ENCODE measurements at places on chromosomes 1 and 21. TPM values are rescaled to one million over a fixed set of nuclear protein-coding genes. Genes with fewer than 3 reads are reported as not detected.

DNA sequence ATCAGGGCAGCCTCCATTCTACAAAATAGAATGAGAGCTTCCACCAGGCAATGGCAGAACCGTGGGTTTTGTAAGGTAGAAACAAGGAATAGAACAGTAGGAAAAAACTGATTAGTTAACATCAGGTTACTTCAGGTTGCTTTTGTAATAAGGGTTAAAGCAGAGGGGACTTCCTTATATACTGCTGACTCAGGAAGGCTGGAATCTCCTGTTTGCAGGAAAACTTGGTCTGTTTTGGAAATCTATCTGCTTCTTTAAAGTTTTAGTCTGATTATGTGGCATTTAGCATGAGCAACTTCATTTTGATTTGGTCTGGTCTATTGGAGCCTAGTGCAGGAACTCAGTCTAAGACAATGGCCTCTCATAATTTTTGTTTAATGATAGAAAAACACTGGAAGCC is 32.7 kb upstream of the RAB4A start:
- no peak overlapping the region for H3K27ac ChIP-seq
- no peak overlapping the region for H3K4me3 ChIP-seq

DNA sequence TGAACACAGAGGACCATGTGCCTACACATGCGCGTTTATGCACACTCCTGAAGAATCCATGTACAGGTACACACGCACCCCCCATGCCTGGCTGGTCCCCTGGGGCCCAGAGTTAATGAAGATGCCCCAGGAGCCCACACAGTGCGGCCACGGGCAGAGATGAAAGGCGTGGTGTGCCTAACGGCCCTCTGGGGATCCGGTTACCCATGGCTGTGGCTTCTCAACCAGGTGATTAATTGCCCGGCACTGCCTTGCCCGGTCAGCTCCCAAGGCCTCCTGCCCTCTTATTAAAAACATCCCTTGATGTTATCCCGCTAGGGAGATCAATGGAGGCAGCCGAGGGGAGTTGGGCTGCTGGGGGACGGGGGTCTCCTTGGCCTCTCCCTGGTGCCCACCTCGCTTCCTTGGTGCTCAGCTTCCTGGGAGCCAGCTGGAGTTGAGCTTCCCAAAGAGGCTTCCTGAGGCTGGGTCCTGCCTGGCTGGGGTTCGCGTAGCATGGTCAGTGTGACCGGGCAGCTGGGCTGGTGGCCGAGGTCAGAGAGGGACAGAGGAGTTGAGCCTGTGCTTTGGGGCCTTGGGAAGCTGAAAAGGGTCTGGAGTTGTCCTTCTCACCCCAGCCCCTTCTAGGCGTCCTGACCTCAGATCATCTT is 75.0 kb upstream of the WNT4 start:
- no peak overlapping the region for H3K27ac ChIP-seq
- H3K36me3 ChIP-seq = no peaks in the 10 kb centered on the region
- H3K4me3 ChIP-seq = no peak overlapping the region
- H3K4me1 ChIP-seq = no peaks in the 10 kb centered on the region
- DNase-seq = no peak
- no peaks in the 10 kb centered on the region for H3K27me3 ChIP-seq

- H3K36me3 ChIP-seq = no peaks in the 10 kb centered on the region
- no peak overlapping the region for H3K27ac ChIP-seq
- H3K4me3 ChIP-seq = no peak overlapping the region
These were observed 54.3 kb downstream of the NBPF6 start for GRCh38 chr1:108504447-108504846.

GRCh38 chr1:24923485-24924113 is 6.5 kb downstream of the RUNX3 start:
- H3K4me3 ChIP-seq = no peak overlapping the region
- no peaks in the 10 kb centered on the region for H3K36me3 ChIP-seq
- H3K4me1 ChIP-seq = no peaks in the 10 kb centered on the region
- H3K27ac ChIP-seq = no peak overlapping the region
- no peak for DNase-seq

GRCh38 chr1:245956225-245956624 is 550.9 kb downstream of the SMYD3 start:
- H3K36me3 ChIP-seq = no peaks in the 10 kb centered on the region
- DNase-seq = no peak
- H3K4me3 ChIP-seq = no peak overlapping the region
- no peaks in the 10 kb centered on the region for H3K27me3 ChIP-seq
- peaks cover 2% of the 10 kb centered on the region for H3K4me1 ChIP-seq
- no peak overlapping the region for H3K27ac ChIP-seq

The SAMD13 gene
- total RNA-seq = 1.7 TPM

The S100A7A gene
- total RNA-seq = not detected

All from aorta (tissue), 5 donors.